ENCODE measurements at places on chromosomes 2 and 18. TPM values are rescaled to one million over a fixed set of nuclear protein-coding genes. Genes with fewer than 3 reads are reported as not detected.

GRCh38 chr2:19752500-19752899, 149.3 kb downstream of the TTC32 start:
- no peak for DNase-seq

GRCh38 chr2:218623366-218623705, 15.6 kb downstream of the PLCD4 start:
- no peak for DNase-seq

DNA sequence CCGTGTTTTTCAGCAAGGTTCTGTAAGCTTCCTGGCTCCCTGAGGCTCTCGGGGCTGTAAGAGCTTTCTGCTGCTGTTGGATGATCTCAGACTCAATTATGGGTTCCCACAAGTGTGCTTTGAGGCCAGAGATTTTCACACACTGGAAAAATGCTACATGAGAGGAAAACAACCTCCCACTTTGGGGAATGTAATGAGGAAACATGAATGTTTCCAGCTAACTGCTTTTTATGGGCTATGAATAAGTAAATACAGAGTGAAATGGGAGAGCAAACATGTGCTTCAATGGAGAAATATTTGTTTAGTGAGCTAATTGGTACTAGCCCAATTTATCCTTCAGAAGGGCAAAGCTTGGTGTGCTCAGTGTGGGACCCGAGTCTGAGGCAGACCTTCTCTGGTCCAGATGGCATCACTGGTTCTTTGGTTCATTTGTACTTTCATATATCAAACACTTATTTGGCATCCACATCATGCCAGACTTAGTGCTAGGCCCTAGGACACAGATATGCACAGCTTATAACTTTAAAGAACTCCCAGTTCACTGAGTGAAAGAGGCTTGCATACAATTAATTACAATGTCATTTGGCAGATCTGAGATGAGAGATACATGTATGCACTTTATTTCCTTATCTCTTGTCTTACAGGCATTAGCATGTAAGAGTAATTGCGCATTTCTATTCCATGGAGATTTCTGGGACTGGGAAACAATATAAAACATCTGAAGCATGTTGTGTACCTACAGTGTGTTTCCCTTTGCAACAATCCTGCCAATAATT, 248.8 kb downstream of the RDH14 start:
- no peak for DNase-seq

DSC1 gene
- not detected for total RNA-seq

FEV gene
- total RNA-seq, result not detected
